ENCODE measurements at places on chromosomes 2 and 18.
A peak's percentile ranks its signal among the peaks of the same experiment; 100 is the strongest.

DNA sequence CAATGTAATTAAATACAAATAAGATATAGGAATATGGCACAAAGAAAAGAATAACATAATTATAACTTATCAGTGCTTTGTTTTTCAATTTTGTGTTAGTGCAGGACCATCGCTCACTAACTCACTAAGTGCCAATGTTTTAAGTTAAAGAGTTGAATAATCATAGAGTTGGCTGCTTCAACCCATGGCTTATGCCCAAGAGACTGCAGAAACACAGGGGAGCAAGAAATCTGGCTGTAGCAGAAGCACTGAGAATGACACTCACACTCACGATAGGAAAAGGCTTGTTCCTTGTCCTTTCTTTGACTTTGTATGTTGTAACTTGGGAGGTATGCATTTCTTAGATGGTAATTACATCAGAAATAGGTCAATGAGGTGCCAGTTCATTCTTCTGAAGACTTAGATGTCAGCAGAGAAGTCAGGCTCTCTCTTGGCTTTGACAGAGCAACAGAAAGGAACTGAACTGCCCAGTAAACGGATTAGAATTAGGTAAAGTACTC, 852.2 kb downstream of the LRRTM4 start:
- DNase-seq = no peak

GRCh38 chr18:13273800-13274199, 55.2 kb downstream of the LDLRAD4 start:
- no peak for DNase-seq

GRCh38 chr2:188884046-188884445, 90.1 kb upstream of the COL3A1 start:
- peak; percentile 44 for DNase-seq

GRCh38 chr18:22088029-22088428, 81.4 kb upstream of the GATA6 start:
- DNase-seq = no peak

DNA sequence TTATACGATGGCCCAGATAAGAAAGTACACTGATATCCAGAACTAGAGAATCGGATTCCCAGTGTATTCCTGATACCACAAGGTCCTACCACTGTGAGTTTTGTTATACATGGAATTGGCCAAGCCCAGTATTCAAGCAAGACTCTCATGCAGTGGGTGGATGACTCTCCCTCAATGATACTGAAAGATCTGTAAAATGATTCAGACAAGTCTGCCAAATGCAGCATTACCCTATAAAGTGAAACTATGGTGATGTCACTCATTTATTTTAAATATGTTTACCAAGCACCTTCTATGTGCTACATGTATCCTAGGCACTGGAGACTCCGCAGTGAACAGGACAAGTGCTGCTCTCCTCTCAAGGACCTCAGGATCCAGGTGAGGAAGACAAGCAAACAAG, 22.6 kb downstream of the MYO5B start:
- DNase-seq = no peak

- DNase-seq = no peak
These were observed 145.4 kb upstream of the FOSL2 start for GRCh38 chr2:28247290-28247689.

DNA sequence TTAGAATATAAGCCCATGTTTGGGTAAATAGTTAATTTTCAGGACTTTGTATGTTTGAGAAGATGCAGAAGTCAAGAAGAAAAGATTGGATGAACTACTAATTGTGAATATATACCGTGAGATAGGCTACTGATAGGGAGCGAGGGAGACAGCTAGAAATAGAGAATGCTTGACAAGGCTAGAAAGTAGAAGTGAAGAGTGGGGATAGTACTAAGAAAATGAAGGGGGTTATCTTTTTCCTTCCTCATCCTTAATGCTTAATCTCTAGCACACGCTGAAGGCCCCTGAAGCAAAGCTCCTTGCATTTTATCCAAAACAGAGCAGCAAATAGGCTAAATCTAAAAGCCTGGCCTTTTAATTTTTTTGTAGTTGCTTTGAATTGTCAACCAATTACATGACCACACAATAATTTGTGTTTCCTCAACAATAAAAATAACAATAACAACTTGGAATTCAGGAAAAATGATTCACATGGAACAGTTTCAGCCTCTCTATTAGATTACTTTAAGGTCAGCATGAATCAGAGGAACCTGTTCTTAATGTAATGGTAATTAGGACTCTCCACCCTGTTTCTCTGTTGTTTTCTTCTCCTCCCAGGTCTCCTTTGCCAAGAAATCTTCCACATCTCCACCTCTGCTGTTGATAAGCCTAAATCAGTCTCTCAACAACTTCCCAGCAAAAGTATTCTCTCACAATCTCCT, 1071.3 kb upstream of the ZEB2 start:
- no peak for DNase-seq

- DNase-seq = no peak
These were observed 13.0 kb downstream of the ACTR2 start for GRCh38 chr2:65240657-65241056.

DNA sequence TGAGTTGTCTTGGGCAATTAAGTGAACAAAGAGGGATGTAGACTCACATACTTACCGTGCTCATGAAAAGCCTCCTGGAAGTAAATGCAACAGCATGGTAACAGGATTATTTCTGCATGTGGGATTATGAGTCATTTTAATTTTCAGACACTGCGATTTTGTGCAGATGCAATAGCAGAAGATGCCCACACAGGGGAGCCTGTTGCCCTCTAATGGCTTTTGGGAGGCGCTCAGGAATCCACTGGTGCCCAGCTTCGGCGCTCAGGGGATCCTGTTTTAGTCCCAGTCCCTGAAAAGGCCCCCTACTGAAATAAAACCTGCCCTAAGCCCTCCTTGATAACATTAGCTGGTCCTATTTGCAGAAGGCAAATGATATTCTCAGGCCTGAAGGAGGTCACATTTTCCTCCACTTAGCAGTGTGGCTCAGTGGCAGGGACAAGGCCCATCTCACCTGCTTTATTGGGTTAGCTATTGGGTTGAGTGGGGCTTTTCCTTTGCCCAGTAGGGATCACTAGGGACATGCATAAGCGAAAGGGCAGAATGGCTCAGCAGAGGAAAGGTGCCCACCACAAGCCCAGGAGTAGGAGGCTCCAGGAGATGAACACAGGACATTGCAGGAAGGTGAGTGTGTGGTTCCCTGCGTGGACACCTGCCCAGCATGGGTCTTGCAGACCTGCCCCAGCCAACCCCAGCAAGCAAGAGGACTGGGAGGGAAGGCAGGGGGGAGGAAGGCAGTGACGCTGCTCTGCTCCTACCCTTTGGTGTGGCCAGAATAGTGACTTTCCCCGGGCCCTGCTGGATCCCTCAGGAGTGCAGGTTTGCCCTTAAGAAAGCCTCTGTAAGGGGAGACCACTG, 26.5 kb upstream of the KCNS3 start:
- peak; percentile 42 for DNase-seq

GRCh38 chr2:100660851-100661584, 98.2 kb downstream of the PDCL3 start:
- DNase-seq = no peak

DNA sequence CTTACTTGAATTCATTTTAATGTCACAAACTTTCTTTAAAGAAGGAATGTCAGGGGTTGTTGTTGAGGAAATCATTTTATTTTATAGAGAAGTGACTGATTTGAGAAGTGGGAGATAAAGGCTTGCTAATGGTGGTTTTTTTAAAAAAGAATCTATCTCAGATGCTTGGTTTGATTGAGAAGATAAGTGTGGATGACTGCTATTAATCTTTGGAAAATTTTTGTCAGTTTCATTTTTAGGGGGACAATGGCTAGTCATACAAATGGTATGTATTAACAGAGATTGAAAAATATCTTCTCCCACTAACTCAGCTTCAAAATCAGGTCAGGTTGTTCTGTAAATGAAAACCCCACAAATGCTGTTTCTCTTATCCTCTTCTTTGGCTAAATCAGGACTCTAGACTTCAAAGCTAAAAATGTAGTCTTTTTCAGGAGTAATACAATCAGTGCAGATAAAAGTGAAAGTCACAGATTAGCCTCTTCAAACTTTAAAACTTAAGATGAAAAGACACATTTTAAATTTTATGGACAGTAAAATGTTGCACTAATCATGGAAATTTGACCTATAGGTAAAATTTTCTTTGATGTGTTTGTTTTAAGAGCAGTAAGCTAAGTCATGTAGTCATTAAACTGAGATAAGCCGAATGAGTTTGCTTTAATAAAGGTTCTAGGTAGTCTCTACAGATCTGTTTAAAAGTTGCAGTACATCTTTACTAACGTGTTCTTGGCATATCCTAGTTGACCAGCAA, 674.2 kb upstream of the VRK2 start:
- DNase-seq = no peak

DNA sequence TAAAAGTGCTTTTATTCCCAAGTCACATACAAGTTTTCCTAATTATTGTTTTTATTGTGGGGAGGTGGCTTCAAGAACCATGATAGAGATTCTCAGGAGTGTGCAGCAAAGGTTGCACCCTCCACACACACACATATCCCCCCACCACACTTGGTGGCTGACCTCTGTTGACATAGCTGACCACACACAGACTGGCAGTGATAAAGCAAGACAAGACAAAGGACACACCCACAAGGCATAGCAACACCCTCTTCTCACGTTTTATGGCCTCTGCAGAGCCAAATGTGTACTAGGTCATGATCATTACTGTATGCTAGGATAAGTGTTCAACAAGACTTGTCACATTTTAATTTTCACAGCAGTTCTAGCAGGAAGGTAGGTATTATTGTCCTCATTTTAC, 143.0 kb upstream of the EPC2 start:
- DNase-seq = no peak

DNA sequence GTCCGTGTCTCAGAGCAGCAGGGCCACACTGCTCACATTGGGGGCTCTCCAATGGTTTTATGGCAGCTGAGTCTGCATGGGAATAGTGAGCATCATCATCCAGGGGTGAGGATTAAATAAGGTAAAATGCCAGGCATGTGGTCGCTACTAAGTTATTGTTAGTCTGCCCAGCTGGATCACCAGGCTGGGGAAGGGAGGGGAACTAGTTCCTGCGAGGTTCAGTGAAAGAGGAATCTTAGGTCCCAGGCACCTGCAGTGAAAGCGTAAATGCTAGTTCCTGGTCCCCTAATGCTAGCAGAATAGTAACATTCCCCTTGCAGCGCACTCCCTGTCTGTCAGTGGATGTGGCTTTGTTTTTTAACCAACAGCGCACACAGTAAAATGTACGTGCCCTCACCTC, 60.1 kb downstream of the ARHGEF4 start:
- DNase-seq = no peak

GRCh38 chr18:37805773-37806404, 240.3 kb upstream of the CELF4 start:
- DNase-seq = no peak

- peak; percentile 63 for DNase-seq
These were observed 42.9 kb downstream of the TMEFF2 start for GRCh38 chr2:192151853-192152252.

- peak; percentile 40 for DNase-seq
These were observed 59.6 kb downstream of the TRPM8 start for GRCh38 chr2:233976690-233977294.

All from fibroblast of skin of left biceps (primary cell).